Natural killer cell treated with Interleukin-12 subunit alpha and Interleukin-12 subunit beta and Interleukin-15 and Interleukin-18, amount 100 ng/mL, for 72 hours (primary cell): ENCODE measurements at places on chromosomes 7 and 10. TPM values are rescaled to one million over a fixed set of nuclear protein-coding genes. Genes with fewer than 3 reads are reported as not detected.

DNA sequence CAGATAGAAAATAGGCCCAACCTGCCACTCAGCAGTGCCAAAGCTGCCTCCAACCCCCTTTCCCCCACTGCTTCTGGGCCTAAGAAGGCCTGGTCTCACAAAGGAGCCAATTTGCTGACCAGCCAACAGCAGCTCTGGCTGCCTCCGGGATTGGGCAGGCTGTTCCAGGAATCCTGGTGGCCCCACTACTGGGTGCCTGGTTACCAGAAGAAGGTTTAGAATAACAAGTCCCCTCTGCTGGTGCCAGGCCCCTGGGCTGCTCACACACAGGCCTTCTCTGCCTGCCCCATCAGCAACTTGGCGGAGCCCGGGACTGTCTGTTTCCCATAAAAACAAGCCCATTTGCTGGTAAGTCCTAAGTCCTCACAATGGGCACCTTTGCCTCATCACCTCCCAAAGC, 1.2 kb downstream of the PHKG1 start:
- no peak for DNase-seq

The ZNF727 gene
- not detected for total RNA-seq

DNA sequence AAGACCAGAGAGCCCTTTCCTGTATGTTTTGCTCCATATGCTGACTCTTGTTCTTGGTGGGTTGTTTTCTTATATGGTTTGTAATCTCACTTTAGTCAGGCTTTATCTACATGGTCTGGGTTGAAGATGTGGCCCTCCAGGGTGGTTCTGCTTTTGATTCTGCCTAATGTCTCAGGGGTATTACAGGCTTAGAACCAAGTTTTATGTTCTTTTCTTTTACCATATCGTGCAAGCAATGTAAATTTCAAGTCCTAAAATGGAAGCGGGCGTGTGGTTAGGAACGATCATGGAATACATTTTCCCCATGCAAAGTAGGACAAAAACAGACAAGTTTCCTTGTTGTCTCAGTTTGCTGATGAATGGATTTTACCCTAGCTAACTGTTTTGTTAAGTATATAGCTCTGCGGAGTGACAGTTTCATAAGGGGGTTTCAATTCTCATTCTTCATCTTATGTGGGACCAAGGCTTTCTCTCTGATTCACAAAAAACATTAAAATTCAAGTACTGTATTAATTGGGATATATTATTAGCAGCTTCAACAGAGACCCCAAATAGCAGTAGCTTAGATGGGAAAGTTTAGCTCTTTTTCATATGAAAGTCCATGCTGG, 58.7 kb downstream of the MTURN start:
- DNase-seq, result no peak

GRCh38 chr7:152462995-152463708, 27.3 kb upstream of the KMT2C start:
- DNase-seq, result no peak

DNA sequence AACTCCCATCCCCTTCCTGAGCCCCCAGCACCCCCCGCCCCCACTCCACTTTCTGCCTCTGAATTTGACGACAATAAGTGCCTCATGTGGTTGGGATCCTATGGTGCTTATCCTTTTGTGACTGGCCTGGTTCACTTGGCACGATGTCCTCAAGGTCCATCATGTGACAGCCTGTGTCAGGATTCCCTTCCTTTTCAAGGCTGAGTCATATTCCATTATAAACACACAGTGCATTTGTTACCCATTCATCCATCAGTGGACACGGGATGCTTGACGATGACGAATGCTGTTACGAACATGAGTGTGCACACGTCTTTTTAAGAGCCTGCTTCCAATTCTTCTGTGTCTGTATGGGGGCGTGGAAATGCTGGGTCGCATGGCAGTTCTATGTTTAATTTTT, 26.7 kb downstream of the SHH start:
- DNase-seq, result peak; percentile 20

DNA sequence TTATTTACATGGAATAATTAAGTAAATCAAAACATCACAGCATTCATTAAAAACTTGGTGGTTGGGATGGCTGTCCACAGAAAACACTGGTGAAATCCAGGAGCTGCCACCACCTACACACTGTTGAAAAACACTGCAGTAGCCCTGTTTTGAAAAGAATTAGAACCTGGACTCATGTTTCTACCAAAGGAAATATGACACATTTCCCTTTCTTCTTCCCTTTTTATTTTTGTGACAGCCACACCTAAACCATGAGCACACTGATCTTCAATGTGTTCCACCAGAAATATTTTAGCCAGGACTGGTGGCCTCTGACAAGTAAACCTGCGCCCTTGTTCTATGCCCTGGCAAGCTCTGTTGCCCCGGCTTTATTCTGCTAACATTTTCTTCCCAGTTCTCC, 3.3 kb downstream of the TMEM140 start:
- DNase-seq, result no peak

The WNT2 gene
- not detected for total RNA-seq

DNA sequence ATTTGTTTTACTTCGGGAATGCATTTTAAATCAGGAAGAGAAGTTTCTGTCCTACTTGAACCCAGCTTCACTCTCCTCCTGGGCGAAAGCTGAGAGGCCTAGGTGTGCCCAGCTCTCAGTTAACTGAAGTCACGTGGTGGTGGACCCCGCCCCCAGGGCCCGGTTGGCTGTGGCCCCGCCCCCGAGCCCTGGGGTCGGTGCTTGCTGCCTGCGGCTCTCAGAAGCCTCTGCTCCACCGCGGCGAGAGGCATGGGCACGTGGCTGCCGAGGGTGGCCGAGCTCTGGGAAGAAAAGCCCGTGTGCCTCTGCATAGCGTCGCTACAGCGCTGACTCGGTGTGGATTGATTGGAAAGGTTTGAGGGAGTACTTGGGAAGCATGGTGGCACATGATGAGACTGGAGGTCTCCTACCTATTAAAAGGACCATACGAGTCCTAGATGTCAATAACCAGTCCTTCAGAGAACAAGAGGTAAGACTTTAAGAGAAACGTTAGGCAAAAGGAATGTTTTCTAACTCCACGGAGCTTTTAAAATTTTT, 34.1 kb downstream of the NET1 start:
- peak; percentile 72 for DNase-seq

- DNase-seq, result no peak
These were observed 6.1 kb downstream of the GSTO2 start for GRCh38 chr10:104274762-104275721.

GRCh38 chr7:73723813-73724212, 4.3 kb upstream of the STX1A start:
- DNase-seq, result no peak

- no peak for DNase-seq
These were observed 169.8 kb upstream of the GPR26 start for GRCh38 chr10:123496375-123496774.

- no peak for DNase-seq
These were observed 392 bp upstream of the UCN3 start for GRCh38 chr10:5364374-5364773.

- DNase-seq, result no peak
These were observed 149.1 kb downstream of the EBF3 start for GRCh38 chr10:129814681-129815646.

DNA sequence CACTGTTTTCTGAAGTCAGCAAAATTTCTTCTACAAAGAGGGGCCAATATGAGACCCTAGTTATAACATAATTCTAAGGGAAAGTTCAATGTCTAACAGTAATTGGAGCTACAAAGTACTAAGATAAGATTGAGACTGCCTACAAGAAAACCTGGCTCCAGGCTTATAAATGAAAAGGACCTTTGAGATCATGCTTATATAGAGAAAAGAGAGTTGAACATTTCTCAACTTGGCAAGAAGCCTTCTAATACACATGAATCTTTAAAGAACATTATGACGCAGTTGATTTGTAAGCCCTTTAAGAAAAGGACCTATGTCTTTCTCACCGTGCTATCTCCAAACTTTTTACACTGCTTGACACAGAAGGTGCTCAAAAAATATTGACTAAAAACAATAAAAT, 87.9 kb downstream of the TPK1 start:
- DNase-seq, result no peak

The LRIT1 gene
- not detected for total RNA-seq

DNA sequence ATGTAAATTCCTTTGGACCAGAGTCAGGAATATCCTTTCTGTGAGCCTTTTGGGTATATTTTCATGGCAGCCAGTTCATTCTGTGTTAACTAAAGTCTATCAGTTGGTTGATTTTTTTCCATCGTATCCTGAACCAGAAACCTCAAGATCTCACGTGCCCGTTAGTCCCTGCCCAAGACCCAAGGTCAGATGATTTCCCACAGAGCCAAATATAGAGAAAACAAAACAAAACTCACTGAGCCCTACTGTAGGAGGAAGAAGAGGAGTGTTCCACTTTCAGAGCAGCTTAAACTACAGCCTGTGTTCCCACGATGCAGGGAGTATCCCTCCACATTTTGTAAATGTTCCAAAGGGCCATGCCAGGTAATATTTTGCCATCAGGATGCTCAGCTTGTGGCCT, 96.0 kb upstream of the ADO start:
- no peak for DNase-seq

The CHST3 gene
- not detected for total RNA-seq

The OIT3 gene
- total RNA-seq, result not detected

DNA sequence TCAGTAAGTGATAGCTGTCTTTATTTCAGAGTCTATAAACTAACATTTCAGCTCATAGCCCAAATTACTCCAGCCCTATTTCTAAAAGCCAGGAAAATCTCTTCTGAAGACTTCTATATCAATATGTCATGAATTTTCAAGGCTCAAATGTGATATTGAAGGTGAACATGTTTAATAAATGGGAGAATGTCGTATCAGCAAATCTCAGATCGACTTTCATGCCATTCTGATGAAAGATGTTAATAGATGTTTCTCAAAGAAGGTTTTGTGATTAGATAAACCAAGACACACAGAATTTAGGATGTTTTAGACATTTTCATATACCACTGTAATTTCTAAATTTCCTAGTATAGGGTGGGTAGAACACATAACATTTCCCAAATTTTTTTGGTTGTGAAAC, 380.6 kb downstream of the ARL4A start:
- DNase-seq, result no peak

- DNase-seq, result no peak
These were observed 254.7 kb upstream of the MKI67 start for GRCh38 chr10:128380946-128381345.

- no peak for DNase-seq
These were observed 27.7 kb downstream of the PSPH start for GRCh38 chr7:56023500-56023899.
